GM20000 (cell line): ENCODE measurements at places on chromosomes 5 and 9.

- DNase-seq = no peak
These were observed 316.5 kb downstream of the ASTN2 start for GRCh38 chr9:117098331-117098730.

DNA sequence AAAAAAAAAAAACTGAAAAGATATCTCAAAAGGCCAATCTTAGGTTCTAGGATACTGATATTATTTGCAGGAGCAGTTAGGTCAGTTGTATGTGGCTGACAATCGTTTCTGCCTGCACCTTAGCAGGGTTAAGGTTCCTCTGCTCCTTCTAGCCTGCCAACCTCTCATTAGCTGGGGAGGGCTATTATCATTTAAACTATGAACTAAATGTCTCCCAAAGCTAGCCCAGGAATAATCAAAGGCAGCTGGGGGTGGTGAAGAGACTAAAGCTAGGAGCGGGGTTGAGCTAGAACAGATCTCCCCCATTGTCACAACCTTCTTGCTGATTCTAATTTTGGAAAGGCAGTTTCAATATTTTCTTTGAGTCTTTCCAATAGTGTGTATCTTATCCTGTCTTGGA lies 99.9 kb downstream of the ICE1 start:
- DNase-seq = no peak

DNA sequence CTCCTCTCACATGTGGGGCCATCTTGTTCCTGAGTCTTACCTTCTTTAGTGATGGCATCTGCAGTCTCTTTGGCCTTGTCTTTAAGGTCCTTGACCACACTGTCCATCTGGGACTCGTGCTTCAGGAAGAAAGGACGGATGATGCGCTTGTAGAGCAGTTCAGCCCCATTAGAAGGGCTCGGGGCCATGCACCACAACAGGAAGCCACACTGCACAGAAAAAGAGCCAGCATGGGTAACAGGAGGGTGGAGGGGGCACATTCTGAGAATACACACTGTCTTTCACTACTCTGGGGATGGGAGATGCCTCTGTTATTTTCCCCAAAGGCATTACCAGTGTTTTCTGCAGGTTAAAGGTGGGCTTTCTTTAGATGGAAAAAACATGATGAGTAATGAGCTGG lies 25.9 kb downstream of the SRP19 start:
- no peak for DNase-seq

- no peak for DNase-seq
These were observed 10.7 kb upstream of the CERCAM start for GRCh38 chr9:128409978-128410377.

DNA sequence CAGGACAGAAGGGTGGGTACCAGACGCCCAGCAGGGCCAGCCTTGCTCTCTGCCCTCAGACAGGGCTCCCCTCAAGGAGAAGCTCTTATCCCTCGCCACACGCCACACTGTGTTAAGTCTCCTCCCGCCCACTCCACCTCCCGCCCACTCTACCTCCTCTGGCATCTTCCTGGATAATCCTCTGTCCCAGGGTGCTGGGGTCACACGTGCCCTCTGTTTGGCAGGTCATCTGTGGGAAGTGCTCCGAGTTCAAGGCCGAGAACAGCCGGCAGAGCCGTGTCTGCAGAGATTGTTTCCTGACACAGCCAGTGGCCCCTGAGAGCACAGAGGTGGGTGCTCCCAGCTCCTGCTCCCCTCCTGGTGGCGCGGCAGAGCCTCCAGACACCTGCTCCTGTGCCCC lies 26.0 kb upstream of the SUSD3 start:
- DNase-seq = no peak

- DNase-seq = no peak
These were observed 284.6 kb upstream of the PDE4D start for GRCh38 chr5:60178101-60178500.
